Germinal center (tissue), 1 donor: ENCODE measurements at places on chromosomes 7 and 10.

DNA sequence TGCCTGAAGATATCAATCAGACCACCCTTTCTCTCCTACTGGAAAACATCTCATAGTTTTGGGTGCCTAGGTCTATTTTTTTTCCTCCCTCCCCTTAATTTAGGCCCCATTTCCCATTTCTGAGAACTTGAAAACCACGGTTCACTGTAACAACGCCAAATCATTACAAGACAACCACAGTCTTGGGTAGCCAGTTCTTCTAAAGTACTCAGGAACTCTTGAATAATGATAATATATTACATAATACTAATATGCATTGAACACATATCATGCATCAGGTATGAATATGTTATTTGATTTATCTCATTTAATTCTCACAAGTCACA lies 185.1 kb upstream of the ADO start:
- DNase-seq = no peak

DNA sequence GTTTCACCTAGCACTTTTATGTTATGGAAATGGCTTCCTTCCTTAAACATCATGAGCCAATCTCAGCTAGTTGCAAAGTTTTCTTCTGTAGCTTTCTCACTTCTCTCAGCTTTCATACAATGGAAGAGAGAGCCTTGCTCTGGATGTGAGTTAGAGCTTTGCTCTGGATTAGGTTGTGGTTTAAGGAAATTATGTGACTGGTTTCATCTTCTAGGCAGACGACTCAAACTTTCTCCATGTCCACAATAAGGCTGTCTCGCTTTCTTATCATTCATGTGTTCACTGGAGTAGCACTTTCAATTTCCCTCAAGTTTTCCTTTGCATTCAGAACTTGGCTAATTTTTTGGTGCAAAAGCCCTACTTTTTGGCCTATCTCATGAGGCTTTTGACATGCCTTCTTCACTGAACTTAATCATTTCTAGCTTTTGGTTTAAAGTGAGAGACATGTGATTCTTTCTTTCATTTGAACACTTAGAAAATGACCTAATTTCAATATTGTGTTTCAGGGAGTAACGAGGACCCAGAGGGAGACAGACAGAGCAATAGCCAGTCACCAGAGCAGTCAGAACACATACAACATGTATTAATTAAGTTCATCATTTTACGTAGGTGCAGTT lies 49.8 kb downstream of the CNOT4 start:
- DNase-seq = no peak

- DNase-seq = no peak
Measured at GRCh38 chr10:22649994-22650393, 64.4 kb downstream of the PIP4K2A start.

GRCh38 chr7:55130395-55131141 lies 111.8 kb downstream of the EGFR start:
- no peak for DNase-seq

DNA sequence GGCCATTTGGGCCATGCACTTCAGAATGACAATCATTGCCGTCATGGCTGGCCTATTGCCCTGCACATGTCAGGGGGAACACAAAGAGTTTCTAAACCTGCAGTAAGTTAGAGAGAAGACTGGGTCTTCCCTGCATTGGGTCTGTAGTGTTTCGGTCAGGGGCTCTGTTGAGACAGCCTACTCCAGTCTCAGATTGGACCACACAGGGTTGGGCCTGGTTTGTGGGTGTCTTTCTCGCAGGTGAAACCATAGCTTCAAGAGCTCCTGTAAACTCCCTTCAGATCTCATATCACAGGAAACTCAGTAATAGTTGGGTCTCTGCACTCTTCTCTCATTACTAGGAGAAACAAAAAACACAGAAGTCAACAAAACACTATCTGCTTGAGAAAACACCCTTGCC lies 7.3 kb upstream of the TARP start:
- DNase-seq = no peak

- DNase-seq = no peak
Measured at GRCh38 chr10:129360046-129360445, 107.0 kb upstream of the MGMT start.
